ENCODE measurements at places on chromosomes 4 and X. TPM values are rescaled to one million over a fixed set of nuclear protein-coding genes. Genes with fewer than 3 reads are reported as not detected.

Gene SOX3
- not detected for polyA plus RNA-seq

- DNase-seq, result no peak
These were observed 335.1 kb upstream of the CLNK start for GRCh38 chr4:11019451-11020240.

GRCh38 chrX:118975831-118976598 is 1.6 kb downstream of the LONRF3 start:
- peak; percentile 67 for DNase-seq

GRCh38 chrX:2145692-2146367 is 354.9 kb downstream of the DHRSX start:
- no peak for DNase-seq

DNA sequence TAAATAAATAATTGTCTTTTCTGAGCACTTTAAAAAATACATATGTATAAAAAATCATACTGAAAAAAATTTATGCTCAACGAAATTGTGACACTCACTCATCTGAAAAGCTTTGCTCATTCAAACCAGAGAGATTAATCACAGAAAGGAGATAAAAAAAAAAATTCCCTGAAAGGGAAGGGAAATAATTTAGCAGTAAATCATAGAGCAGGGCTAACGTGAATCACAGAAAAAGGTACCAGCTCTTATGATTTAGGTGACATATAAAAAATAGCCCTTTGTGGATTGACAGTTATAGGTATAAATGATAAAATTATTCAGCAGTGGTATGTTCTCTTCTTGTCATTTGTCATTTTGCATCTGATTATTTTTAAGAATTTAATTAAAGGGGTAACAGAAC is 552.7 kb upstream of the TENM3 start:
- no peak for DNase-seq

Gene EREG
- polyA plus RNA-seq, result not detected

DNA sequence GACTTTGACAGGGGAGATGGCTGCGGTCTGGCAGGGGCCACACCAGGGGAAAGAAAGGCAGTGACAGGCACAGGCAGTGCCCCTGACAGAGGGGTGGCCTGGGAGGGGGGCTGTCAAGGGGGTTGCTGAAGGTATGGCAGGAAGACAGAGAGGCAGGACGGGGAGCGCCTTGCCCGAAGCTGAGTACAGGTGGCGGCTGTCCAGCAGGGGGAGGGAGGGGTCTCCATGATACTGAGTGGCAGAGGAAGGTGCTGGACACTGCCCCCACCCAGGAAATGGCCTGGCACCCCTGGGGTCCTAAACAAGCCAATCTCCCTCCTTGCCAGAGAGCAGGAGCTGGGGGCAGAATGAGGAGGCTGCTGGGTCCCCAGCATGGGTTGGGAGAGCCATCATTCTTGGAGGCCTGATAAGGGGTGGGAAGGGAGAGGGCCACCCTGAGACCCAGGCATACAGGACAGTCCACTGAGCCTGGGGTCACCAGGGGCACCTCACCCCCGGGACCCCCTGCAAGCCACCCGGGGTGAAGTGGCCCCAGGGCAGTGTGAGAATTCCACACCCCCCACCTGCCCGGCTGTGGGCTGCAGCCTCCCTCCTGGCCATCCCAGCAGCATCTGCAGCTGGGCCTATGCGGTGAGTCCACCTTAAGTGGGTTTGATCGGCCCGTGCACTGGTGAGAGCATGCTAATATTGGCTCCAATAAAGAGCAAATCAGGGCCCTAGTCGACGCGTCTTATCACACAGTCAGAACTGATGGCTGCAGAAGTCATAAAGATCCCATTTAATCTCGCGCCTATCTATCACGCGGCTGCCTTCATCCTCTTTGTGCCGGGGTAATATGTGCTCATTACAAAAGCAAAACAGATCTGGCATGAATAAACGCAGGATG is 108.5 kb downstream of the FAM53A start:
- no peak for DNase-seq

GRCh38 chr4:7326306-7326692 is 108.4 kb downstream of the PSAPL1 start:
- DNase-seq, result no peak

GRCh38 chr4:8618961-8619720 is 26.6 kb downstream of the CPZ start:
- no peak for DNase-seq

Gene SPANXD
- not detected for polyA plus RNA-seq

- no peak for DNase-seq
These were observed 1100.0 kb upstream of the SLIT2 start for GRCh38 chr4:19151684-19152083.

DNA sequence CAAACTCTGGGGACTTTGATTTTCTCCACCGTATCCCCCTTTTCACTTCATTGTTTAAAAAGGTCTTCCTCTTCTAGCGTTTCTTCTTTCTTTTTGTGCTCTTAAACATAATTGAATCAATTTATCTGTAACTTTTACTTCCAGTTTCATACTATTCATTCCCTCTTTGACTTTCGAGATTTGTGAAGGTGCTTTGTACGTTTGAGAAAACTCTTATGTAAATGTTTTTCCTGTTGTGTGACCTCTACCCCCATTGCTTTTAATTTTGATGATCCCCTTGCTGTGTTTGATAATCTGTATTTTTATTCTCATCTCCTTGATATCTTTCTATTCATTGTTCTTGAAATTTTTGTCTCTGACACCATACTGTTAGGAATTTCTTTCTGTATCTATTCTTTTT is 4.8 kb downstream of the USP38 start:
- DNase-seq, result no peak

DNA sequence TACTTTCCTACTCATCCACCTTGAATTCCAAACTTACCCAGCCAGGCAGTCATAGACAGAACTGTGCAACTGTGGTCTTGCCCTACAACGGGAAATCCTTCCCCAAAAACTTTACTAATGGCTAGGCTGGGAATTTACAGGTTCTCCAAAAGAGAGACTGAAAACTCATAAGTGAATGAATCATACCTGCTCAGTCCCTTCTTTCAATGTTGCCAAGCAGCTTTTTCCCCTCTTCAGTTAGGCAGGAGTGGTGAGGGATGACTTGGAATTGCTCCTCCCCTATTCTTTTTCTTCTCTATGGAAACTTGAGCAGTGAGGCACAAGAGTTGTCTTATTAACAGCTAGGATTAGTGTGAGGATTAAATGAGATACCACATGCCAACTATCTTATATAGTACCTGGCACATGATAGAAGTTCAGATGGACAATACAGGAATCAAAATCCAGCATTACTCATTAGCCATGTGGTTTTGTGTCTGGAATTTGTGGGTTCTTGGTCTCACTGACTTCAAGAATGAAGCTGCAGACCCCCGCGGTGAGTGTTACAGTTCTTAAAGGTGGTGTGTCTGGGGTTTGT is 105.9 kb downstream of the TEX13A start:
- no peak for DNase-seq

DNA sequence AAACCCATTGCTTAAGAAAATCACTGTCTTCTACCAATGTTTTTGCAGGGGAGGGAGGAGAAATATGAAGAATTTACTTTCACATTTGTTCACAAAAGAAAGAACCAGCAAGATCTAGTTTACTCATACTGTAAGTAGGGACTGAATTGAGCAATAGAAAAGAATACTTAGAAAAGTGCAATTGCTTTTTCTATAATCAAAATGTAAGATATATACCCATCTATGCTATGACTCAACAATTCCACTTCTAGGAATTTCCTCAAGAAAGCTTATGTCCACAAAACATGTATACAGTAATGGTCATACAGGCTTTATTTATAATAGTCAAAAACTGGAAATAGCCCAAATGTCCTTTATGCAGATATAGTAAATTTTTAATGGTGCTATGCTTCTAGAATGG is 196.4 kb downstream of the LRBA start:
- no peak for DNase-seq

Gene CT45A2
- polyA plus RNA-seq, result not detected

DNA sequence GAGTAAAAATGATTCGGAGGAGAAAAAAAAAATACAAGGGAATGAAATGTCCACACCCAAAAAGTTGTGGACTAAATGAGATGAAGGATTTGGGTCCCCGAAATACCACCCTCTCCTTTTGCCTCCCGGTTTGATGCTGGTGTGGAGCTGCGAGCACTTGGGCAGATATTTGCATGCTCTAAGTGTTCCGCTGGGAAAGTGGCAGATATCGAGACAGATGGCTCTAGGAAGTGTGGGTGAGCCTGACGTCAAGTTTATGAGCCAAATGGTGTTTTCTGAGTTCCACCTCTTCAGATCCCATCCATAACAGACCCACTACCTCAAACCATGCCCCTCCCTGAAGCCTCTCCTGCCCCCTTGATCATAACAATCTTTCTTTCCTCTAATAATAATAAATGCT is 228.6 kb downstream of the QDPR start:
- DNase-seq, result no peak

- DNase-seq, result no peak
These were observed 409.4 kb downstream of the UBE2NL start for GRCh38 chrX:144293229-144293628.

Gene ANKRD50
- 0.16 TPM for polyA plus RNA-seq
